ENCODE measurements at places on chromosomes 3 and 15. TPM values are rescaled to one million over a fixed set of nuclear protein-coding genes. Genes with fewer than 3 reads are reported as not detected.

SKOR1 gene
- 0.05 TPM for total RNA-seq

GPR27 gene
- 3.0 TPM for total RNA-seq

CHDH gene
- total RNA-seq = 3.1 TPM

CHL1 gene
- total RNA-seq = not detected

SLC22A13 gene
- total RNA-seq = not detected

Measured in A549 treated with Hydrocortisone at 1 μM for 4 hours (cell line).